ENCODE measurements at places on chromosomes 16 and 17.

- DNase-seq = no peak
These were observed 586 bp downstream of the CACNG1 start for GRCh38 chr17:67044940-67045339.

- no peak for DNase-seq
These were observed 76.3 kb upstream of the ZNF469 start for GRCh38 chr16:88306411-88306810.

- DNase-seq = no peak
These were observed 115.6 kb upstream of the SDK2 start for GRCh38 chr17:73759734-73760438.

DNA sequence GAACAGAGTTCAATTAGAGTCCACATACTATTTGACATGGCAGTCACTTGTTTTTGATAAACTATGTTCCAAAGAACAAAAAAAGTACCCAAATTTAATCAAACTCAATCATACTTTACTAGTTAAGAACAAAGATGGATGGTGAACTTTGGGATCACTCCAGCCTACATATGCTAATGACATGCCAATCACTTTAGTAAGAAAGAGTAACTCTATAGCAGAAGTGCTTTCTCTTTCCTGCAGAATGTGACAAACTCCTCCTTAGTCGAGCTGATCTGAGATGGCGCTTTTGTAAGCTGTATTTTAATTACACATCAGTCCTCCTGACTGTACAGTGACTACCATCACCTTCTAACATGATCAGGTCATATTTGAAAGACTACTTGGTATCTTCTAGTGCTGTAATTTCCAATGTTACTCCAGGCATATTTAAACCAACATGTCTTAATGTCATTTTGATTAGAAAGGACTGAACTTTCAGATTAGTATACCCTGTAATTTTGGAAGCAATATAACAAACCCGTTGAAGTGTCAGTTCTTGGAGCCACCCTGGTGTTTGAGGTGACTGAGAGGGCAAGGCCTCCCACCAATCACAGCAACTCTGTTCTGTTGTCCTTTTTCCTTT, 4.1 kb downstream of the NETO2 start:
- DNase-seq = no peak

- no peak for DNase-seq
These were observed 184.5 kb downstream of the IRF8 start for GRCh38 chr16:86083382-86084002.

- no peak for DNase-seq
These were observed 83.5 kb downstream of the GP2 start for GRCh38 chr16:20243731-20244281.

DNA sequence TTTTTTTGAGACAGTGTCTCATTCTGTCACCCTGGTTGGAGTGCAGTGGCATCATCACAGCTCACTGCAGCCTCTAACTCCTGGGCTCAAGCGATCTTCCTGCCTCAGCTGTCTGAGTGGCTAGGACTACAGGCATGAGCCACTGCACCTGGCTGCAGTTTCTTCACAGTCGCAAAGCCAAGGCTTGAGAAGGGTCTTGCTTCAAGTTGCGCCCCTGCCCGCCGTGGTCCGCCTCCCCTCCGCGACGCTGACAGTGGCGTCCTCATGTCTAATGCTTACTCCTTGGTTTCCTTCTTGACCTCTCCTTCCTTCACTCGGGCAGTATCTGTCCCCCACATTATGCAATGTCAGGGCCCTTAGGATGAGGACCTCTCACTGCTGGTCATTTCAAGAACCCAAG, 112.7 kb downstream of the ADCY9 start:
- DNase-seq = no peak
